Naive thymus-derived CD4-positive, alpha-beta T cell (primary cell): ENCODE measurements at places on chromosomes 3 and 15. TPM values are rescaled to one million over a fixed set of nuclear protein-coding genes. Genes with fewer than 3 reads are reported as not detected.

GRCh38 chr15:68431037-68431791 lies 749 bp downstream of the ITGA11 start:
- no peak for DNase-seq

DNA sequence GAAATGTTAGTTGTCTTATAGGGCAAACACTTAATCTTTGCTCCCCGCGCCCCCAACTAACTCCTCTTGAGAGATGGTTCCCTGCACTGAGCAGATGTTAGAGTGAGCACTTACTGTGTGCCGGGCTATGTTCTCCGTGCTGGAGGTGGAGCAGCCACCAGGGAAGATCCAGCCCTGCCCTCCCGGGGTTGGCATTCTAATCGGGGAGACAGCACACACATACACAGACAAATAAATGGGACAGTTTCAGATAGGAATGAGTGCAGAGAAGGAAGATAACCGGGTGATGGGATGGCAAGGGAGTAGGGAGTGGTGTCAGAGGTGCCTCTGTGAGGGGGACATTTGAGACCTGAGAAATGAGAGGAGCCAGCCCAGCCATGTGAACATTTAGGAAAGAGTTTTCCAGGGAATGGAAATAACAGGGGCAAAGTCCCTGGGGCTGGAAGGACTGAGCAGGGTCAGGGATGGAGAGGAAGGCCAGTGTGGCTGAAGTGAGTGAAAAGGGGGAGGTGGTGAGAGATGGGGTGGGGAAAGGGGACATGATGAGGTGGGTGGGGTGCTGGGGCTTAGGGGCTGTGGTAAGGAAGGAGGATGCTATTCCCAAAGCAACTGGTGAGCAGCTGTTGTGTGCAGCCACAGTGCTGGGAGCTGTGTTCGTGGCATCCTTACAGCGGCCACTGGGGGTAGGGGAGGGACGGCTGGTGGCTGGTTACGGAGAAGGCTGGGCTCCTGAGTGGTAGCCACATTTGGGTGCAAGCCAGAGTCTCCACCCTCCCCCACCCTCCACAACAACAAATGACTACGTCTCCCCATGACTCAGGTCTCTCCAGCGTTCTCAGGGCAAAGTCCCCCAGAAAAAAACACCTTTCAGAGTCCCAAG lies 15.4 kb upstream of the FGD5 start:
- DNase-seq: no peak

ARL14 gene
- not detected in 2 replicates for total RNA-seq

MAP1A gene
- 0.30 TPM for total RNA-seq

DNA sequence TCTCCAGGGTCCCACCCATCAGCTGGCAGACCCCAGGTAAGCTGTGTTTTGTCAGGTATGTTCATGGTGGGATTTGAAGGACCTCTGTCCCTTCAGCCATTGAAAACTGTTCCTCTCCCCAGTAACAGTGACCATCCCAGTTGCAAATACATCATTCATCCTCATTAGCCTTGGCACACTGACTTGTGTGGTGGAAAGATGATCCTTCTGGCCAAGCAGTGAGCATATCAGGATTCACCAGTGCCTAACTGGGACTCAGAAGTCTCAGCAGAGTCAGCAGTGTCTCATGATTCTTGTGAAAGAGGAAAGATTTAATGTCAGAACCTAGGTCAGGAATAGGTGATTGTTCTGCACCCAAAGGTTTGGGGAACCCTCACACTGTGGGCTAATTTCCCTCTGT lies 90.2 kb downstream of the DNAJB8 start:
- no peak for DNase-seq

DNA sequence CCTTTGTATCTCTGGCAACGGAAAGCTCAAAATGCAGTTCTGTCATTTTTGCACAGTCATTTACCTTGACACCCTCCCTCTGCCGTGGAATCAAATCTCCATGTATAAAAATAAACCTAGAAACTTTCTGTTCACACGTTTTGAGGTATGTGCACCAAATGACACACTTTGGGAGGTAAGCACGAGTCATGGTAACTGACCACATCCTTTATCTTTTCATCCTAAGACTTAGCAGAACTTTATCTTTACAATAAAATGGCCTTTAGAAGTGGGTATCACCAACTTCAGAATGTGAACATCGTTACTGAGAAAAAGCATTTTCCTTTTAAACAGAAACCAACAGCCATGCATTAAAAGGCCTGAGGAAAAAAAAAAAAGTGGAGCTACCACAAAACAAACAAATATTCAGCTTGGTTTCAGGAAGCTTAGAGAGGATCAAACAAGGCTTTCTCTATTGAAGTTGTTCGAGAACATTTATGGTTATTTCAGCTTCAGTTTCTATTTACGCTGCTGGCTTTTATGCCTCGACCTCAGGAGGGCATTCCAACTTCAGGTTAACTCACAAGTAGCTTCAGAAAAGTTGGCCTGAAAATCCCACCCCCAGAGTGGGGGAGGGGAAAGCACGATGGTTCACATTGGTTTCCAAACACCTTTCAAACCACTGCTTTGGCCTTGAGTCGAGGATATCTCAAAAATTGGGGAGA lies 171.1 kb upstream of the ICE2 start:
- DNase-seq: peak; percentile 51

DNA sequence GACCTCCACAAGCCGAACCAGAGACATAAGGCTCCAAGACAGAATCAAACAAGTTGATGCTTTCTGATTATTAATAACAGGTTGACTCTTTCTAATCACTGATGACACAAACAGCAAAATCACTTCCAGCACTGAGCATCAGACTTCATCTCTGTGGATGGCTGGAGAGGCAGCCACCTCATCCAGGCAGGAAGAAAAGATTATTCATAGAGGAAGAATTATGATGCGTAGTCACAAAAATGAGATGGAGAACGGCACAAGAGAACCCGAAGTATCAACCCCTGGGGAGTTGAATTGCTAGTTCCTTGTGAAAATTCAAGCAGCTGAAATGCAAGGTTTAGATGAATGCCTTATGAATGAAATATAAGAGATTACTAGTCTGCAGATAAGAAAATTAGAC lies 49.9 kb upstream of the LMCD1 start:
- no peak for DNase-seq

GRCh38 chr3:191753196-191753595 lies 292.2 kb downstream of the PYDC2 start:
- no peak for DNase-seq

GRCh38 chr3:31733234-31733667 lies 200.5 kb downstream of the STT3B start:
- DNase-seq: no peak

- no peak for DNase-seq
Measured at GRCh38 chr15:68213991-68214837, 9.1 kb upstream of the CALML4 start.

SAMMSON gene
- not detected for total RNA-seq

DNA sequence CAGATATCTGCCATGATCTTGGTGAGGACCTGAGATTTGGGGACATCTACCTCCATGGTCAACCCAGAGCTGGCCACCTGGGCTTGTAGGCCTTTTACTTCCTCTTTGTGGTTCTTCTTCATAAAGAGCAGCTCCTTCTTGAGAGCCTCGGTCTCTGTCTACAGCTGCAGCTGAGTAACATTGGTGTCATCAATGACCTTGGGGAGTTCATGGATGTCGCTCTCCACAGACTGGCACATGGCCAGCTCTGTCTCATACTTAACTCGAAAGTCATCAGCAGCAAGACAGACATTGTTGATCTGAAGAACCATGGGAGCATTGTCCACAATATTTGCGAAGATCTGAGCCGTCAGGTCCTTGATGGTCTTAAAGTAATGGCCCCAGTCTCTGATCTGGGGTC lies 15.7 kb upstream of the RASA2 start:
- no peak for DNase-seq

GRCh38 chr3:149267565-149267964 lies 45.9 kb upstream of the CP start:
- DNase-seq: no peak

GRCh38 chr15:29623116-29623639 lies 199.1 kb downstream of the TJP1 start:
- no peak for DNase-seq

DNA sequence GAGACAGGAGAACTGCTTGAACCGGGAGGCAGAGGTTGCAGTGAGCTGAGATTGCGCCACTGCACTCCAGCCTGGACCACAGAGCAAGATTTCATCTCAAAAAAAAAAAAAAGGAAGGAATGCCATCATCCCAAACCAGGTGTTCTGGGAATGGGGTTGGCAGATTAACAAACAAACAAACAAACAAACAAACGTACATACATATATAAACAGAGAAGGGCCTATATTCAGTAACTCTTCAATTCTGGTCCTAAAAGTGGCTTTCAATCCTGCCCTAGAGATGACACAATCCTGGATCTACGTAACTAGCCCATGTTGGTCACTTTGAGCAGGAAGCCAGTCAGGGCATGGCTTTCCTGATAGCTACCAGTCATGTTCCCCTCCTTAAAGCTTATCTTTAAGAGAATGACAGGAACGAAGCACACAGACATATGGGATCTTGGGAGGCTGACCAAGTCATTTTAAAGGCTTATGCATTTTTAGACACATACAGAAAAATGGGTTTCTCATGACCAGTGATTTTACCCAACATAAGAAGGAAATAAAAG lies 29.9 kb upstream of the RAB11A start:
- no peak for DNase-seq

DNA sequence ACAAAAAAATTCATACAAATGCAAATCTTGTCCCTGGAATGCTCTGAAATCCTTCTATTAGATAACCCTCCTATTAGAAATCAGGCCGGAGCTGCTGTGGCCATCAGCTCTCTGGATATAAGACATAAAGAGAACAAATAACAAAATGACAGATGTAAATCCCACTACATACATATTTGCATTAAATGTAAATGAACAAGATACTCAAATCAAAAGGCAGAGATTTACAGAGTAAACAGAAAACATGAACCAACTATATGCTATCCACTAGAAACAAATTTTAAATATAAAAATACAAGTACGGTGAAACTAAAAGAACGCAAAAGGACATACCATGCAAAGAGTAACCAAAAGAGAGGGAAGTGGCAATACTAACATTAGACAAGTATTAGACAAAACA lies 10.7 kb downstream of the CYFIP1 start:
- no peak for DNase-seq

CNOT10 gene
- 46.9 TPM for total RNA-seq

- no peak for DNase-seq
Measured at GRCh38 chr15:74242441-74243185, 6.5 kb downstream of the CCDC33 start.

- peak; percentile 15 for DNase-seq
Measured at GRCh38 chr3:42014458-42014920, 52.6 kb upstream of the ULK4 start.

- no peak for DNase-seq
Measured at GRCh38 chr3:16419640-16420241, 93.8 kb downstream of the RFTN1 start.

SNX22 gene
- 1.3 TPM for total RNA-seq

DNA sequence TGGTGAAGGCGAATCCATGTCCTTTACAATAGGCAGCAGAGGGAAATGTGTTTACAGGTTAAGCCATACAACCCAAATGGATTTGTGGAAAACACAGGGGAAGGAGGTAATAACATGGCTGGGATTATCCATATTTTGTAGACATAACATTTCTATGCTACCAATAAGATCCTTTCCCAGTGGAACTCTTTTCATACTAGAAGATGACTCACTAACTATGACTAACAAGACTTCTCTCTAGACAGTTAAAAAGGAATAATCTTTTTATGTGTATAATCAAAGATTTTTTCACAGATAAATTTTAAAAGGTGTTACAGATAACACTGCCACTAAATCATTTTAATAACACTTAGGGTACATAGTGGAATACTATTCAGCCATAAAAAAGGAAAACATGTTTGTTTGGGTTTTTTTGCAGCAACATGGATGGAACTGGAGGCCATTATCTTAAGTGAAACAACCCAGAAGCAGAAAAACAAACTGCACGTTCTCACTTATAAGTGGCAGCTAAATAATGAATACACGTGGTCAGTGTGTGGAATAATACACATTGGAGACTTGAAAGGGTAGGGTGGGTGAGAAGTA lies 39.6 kb downstream of the VPS13C start:
- no peak for DNase-seq

- DNase-seq: peak; percentile 2
Measured at GRCh38 chr3:2765002-2765579, 345.1 kb downstream of the IL5RA start.

GRCh38 chr3:158847885-158848284 lies 46.0 kb downstream of the MFSD1 start:
- DNase-seq: no peak

SUSD5 gene
- total RNA-seq: not detected

DNA sequence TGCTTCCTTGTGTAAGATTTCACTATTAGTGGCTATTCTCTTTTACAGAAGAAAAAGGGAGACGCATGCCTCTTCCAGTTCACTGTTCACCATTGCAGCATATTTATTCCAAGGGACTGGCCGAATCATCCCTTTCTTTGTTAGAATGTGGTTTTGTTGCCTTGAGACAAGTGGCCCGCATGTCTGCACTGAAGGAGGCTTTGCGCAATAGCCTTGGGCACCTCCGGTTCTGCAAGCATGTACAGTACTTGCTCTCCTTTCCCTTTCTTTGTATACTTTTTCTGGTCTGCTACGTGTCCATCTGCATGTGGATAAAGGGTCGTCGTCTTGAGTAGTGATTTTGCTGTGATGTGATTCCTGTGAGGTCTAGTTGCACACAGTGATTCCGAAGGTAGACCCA lies 43.0 kb downstream of the FLNB start:
- no peak for DNase-seq

- DNase-seq: no peak
Measured at GRCh38 chr3:62774221-62774620, 101.0 kb downstream of the CADPS start.

ZNF502 gene
- 6.1 TPM for total RNA-seq

RTP3 gene
- total RNA-seq: not detected

FAM219B gene
- total RNA-seq: 99.6 TPM

NR2E3 gene
- total RNA-seq: not detected

GRCh38 chr15:29220852-29221251 lies 48.8 kb downstream of the NSMCE3 start:
- no peak for DNase-seq

DNA sequence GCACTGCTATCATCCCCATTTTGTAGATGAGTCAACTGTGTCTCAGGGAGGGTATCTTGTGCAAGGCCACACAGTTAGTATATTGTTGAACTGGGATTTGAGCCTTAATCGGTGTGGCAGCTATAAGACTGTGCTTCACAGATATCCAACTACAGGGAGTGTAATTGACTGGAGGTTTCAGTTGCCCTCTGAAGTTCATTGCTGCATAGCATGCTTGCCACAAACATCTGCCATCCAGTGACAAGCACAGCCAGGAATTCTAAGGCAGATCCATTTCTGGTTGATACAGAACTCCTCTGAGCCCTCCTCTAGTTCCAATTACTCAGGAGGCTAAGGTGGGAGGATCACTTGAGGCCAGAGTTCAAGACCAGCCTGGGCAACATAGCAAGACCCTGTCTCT lies 16.4 kb downstream of the FSD2 start:
- no peak for DNase-seq

DNA sequence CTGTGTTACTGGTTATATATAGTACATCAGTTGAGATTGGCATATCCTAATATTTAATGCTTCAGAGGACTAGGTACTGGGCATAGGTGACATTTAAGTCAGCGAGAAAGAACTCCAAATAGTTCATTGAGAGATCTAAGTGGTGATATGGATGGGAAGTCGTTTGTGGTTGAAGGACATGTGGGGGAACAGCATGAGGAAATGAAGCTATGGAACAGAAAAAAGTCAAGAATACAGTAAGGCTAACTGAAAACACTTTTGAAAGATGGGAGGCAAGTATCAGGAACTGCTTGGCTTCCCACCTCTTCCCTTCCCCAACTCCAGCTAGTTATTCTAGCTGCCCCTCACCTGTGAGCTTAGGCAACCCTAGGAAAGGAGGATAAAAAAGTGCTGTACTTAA lies 3.7 kb upstream of the MYO5A start:
- DNase-seq: no peak

GRCh38 chr3:63795438-63795837 lies 23.7 kb upstream of the C3orf49 start:
- no peak for DNase-seq
